Aorta (tissue), 5 donors: ENCODE measurements at places on chromosomes 1 and 21. TPM values are rescaled to one million over a fixed set of nuclear protein-coding genes. Genes with fewer than 3 reads are reported as not detected.

GRCh38 chr1:70498666-70499065 lies 87.6 kb downstream of the CTH start:
- H3K4me3 ChIP-seq: no peak overlapping the region
- H3K27ac ChIP-seq: no peak overlapping the region
- no peaks in the 10 kb centered on the region for H3K4me1 ChIP-seq
- DNase-seq: no peak
- H3K27me3 ChIP-seq: no peaks in the 10 kb centered on the region

DNA sequence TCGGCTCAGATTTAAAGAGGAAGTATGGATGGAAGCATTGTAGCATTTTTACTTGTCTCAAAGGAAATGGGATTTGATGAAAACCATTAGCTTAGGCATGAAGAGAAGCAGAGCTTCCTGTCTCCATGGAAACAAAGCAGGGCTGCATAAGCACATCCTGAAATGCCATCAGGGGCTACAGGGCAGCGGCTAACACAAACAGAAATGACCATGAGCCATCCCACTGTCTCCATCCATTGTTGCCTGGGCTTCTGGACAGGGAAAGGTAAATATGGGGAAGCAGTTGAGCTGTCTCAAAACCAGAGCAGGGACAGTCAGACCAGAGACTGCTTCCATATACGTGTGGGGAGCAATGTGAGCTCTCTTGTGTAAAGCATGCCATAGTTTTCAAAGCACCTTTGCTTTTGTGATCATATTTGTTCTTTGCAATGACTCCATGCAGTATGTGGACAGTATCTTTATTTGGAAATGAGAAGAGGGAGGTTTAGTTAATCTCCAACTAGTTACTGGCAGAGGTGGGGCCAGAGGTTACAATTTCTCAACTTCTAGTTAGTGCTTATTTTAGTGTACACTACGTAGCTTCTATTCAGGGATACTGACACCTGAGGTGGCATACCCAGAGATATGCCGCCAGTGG lies 176.1 kb downstream of the CACNA1E start:
- no peak overlapping the region for H3K4me3 ChIP-seq
- no peak overlapping the region for H3K27ac ChIP-seq
- H3K27me3 ChIP-seq: no peaks in the 10 kb centered on the region
- no peak for DNase-seq
- no peaks in the 10 kb centered on the region for H3K4me1 ChIP-seq
- no peaks in the 10 kb centered on the region for H3K36me3 ChIP-seq

DNA sequence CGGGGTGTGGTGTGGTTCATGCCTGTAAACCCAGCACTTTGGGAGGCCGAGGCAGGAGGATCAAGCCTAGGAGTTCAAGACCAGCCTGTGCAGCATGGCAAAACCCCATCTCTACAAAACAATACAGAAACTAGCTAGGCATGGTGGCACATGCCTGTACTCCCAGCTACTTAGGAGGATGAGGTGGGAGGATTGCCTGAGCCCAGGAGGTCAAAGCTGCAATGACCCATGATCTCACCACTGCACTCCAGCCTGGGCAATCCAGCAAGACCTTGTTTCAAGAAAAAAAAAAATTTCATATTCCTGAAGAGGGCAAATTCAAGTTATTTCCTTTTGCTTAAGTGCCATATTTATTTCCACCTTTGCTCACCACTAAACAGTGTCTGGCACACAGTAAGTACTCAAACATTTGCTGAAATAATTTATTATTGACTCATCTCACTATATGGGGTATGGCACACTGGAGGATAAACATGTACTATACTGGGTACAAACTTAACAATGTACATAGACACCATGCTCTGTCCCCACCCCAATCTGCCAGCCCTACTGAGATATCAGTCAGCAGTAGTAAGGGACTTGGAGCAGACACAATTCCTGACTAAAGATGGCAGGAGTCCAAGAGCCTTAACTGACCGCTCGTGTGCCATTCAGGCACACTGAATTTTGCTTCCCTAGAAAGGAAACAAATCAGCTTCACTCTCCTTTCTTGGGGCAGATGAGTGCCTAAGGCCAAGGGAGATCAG lies 15.5 kb downstream of the MEAF6 start:
- H3K4me1 ChIP-seq: no peaks in the 10 kb centered on the region
- H3K36me3 ChIP-seq: peaks cover 8% of the 10 kb centered on the region
- DNase-seq: no peak

GRCh38 chr1:228154670-228155571 lies 5.2 kb downstream of the GJC2 start:
- peak; percentile 43 for DNase-seq
- no peak overlapping the region for H3K4me3 ChIP-seq
- H3K27ac ChIP-seq: no peak overlapping the region
- no peaks in the 10 kb centered on the region for H3K27me3 ChIP-seq
- no peaks in the 10 kb centered on the region for H3K4me1 ChIP-seq
- no peaks in the 10 kb centered on the region for H3K36me3 ChIP-seq

- H3K27ac ChIP-seq: no peak overlapping the region
- no peaks in the 10 kb centered on the region for H3K27me3 ChIP-seq
- no peaks in the 10 kb centered on the region for H3K4me1 ChIP-seq
- H3K36me3 ChIP-seq: no peaks in the 10 kb centered on the region
Observed at GRCh38 chr1:101992821-101993575, 3.7 kb downstream of the OLFM3 start.

GRCh38 chr21:42761776-42762335 lies 108.4 kb downstream of the PDE9A start:
- no peak for DNase-seq
- no peaks in the 10 kb centered on the region for H3K36me3 ChIP-seq
- H3K27ac ChIP-seq: no peak overlapping the region
- H3K4me1 ChIP-seq: no peaks in the 10 kb centered on the region

- DNase-seq: peak; percentile 83
- H3K27me3 ChIP-seq: no peaks in the 10 kb centered on the region
- no peak overlapping the region for H3K4me3 ChIP-seq
- no peak overlapping the region for H3K27ac ChIP-seq
- H3K36me3 ChIP-seq: no peaks in the 10 kb centered on the region
- no peaks in the 10 kb centered on the region for H3K4me1 ChIP-seq
Observed at GRCh38 chr1:209190591-209191261, 392.8 kb upstream of the CAMK1G start.

DNA sequence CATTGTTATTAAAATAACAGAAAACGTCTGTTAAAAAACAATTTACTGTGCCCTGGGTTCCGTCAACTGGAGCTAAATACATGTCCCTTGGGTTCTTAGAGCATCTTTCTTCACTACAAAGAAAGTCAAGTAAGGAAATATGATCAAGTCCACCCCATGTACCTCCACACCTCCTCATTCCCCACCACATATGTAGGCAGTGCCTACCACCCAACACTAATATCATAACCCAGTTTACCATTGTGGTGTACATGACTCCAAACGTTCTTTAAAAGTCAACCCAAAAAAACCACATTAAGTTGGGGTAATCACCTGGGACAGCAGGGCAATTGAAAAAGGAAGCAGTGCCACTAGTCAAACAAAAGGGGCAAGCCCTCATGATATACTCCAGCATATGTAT lies 7.8 kb upstream of the LRRC52 start:
- H3K27me3 ChIP-seq: no peaks in the 10 kb centered on the region
- no peak overlapping the region for H3K27ac ChIP-seq
- no peak overlapping the region for H3K4me3 ChIP-seq
- no peaks in the 10 kb centered on the region for H3K4me1 ChIP-seq

- DNase-seq: no peak
- H3K36me3 ChIP-seq: peaks cover 10% of the 10 kb centered on the region
- no peak overlapping the region for H3K27ac ChIP-seq
- no peaks in the 10 kb centered on the region for H3K4me1 ChIP-seq
Observed at GRCh38 chr1:23436520-23437354, 12.2 kb upstream of the TCEA3 start.

DNA sequence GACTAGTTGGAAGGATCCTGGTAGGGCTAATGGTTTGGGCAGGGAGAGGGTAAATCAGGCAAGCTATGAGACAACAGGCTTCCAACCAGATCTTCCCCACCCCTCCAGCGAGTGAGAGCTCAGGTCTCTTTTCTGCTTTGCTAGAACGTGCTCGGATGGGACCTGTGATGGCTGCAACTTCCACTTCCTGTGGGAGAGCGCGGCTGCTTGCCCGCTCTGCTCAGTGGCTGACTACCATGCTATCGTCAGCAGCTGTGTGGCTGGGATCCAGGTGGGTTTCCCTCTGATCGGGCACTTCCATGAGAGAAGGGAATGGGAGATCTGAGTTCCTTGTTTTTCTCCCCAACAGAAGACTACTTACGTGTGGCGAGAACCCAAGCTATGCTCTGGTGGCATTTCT lies 14.0 kb upstream of the SARS1 start:
- no peak overlapping the region for H3K27ac ChIP-seq
- DNase-seq: no peak
- no peaks in the 10 kb centered on the region for H3K36me3 ChIP-seq
- no peak overlapping the region for H3K4me3 ChIP-seq

- no peak overlapping the region for H3K4me3 ChIP-seq
- H3K36me3 ChIP-seq: no peaks in the 10 kb centered on the region
- DNase-seq: no peak
Observed at GRCh38 chr1:228830185-228830953, 95.1 kb downstream of the RHOU start.

GRCh38 chr21:44962403-44962966 lies 22.7 kb downstream of the SLX9 start:
- DNase-seq: peak; percentile 45
- H3K4me3 ChIP-seq: no peak overlapping the region
- H3K27me3 ChIP-seq: no peaks in the 10 kb centered on the region
- no peaks in the 10 kb centered on the region for H3K36me3 ChIP-seq
- peak overlapping the region; percentile 58 for H3K27ac ChIP-seq
- H3K4me1 ChIP-seq: no peaks in the 10 kb centered on the region

- no peaks in the 10 kb centered on the region for H3K27me3 ChIP-seq
- DNase-seq: no peak
- H3K4me3 ChIP-seq: no peak overlapping the region
- no peaks in the 10 kb centered on the region for H3K36me3 ChIP-seq
- H3K4me1 ChIP-seq: no peaks in the 10 kb centered on the region
- no peak overlapping the region for H3K27ac ChIP-seq
Observed at GRCh38 chr1:112990271-112990670, 34.3 kb upstream of the SLC16A1 start.

DNA sequence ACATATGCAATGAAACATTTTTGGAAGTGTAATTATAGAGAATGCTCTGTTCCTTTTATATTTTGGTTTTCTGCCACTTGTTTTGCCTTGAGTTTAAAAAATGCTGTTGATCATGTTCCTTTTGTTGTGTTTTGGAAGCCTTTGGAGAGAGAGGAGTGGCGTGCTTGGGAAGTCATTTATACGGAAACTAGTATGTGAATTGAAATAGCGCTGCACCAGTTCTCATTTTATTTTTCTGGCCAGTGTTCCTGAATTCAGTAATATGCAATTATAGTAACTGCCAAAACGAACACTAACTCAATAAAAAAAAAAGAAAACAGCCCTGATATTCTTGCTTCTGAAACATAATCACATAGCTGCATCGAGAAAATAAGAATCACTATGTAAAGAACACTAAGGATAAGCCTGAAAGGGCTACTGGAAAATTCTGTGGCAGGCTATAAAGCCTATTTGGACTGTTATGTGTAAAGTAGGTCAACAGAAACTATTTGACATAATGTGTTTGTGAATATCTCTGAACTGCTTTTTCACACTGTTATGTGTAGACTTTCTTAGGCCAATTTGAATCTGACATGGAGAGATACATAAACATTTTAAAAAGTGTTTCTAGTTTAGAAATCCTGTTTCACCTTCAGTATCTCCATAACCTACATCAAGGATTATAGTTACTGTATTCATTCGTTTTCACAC lies 742.0 kb downstream of the KCNT2 start:
- DNase-seq: no peak
- no peak overlapping the region for H3K27ac ChIP-seq
- no peaks in the 10 kb centered on the region for H3K4me1 ChIP-seq
- H3K4me3 ChIP-seq: no peak overlapping the region
- H3K36me3 ChIP-seq: no peaks in the 10 kb centered on the region
- no peaks in the 10 kb centered on the region for H3K27me3 ChIP-seq

- no peaks in the 10 kb centered on the region for H3K36me3 ChIP-seq
- no peak for DNase-seq
- H3K27ac ChIP-seq: no peak overlapping the region
Observed at GRCh38 chr1:197844651-197845050, 57.8 kb upstream of the C1orf53 start.

DNA sequence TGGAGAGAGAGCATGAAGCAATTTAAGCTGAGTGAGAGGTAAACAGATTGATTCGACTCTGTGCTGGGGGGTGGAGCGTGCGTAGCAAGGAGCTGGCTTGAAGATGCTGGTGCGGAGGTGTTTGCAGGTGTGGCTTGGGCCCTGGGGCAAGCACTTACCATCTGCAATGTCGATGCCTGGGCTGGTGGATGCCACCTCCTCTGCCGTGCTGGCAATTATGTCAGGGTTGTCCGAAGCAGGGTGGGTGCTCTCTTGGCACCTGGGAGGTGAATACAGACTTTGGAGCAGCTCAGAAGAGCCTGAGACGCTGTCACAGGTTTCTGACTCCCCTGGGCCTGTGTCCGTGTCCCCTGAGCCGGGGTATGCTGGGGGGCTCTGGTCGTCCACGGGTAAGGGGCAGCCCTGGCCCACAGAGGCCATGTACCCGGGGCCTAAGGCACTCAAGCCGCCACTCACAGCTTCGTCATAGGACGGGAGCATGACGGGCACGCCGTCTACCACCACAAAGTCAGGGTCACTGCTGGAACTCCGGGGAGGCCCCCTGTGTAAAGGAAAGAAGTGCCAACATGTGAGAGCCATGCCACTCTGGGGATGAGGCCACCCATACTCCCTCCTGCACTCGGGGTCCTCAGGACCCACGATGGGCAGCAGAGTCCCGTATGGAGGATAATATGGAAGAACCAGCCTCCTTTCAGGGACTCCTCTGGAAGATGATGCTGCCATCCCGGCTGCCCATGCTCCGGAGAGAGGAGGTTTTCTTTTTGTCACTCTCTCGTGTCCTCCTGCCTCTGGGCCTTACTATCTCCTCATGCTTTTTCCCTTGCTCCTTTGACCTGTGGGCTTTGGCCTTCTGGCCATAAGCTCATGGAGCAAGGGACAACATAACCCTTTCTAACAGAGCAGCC lies 80.3 kb upstream of the TLR5 start:
- no peak overlapping the region for H3K27ac ChIP-seq
- no peaks in the 10 kb centered on the region for H3K4me1 ChIP-seq
- no peaks in the 10 kb centered on the region for H3K27me3 ChIP-seq
- H3K36me3 ChIP-seq: no peaks in the 10 kb centered on the region
- no peak overlapping the region for H3K4me3 ChIP-seq
- DNase-seq: no peak

Gene ACTN2
- total RNA-seq: 40.5 TPM

Gene CYP4B1
- 3.4 TPM for total RNA-seq

Gene PDC
- not detected for total RNA-seq

Gene ITLN2
- not detected for total RNA-seq

Gene PTPRU
- 35.3 TPM for total RNA-seq

Gene KIF21B
- 4.0 TPM for total RNA-seq

Gene AGT
- total RNA-seq: 49.1 TPM

Gene PLCH2
- total RNA-seq: 1.6 TPM
